ENCODE measurements at places on chromosomes 4 and X.

DNA sequence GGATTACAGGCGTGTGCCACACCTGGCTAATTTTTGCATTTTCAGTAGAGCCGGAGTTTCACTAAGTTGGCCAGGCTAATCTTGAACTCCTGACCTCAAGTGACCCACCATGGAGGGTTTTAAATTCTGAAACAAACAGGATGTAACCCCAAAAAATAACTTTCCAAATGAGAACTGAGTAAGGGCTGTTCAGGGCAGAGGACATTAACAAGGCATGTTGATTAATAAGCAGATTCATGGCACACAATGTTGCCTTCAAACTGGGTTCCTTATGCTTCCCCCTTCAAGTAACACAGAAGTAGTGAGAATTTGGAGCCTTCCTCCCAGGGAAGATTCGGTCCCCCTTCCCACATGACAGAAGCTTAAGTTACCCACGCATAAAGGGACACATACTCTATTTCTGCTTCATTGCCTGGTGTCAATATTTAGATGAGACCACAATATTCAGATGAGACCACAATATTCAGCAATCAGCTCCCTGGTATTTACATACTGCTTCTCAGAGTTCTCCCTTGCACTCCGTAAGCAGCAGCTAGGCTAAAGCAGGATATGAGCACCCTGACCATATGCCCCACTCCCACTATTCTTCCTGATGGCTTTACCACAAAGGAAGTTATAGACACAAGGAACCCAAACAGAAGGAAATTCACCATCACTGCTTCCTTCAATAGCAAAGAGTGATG is 21.4 kb downstream of the GRSF1 start:
- no peak for DNase-seq

GRCh38 chr4:91233164-91233563 is 1070.6 kb upstream of the GRID2 start:
- no peak for DNase-seq

GRCh38 chr4:175062183-175062592 is 144.0 kb downstream of the ADAM29 start:
- no peak for DNase-seq

DNA sequence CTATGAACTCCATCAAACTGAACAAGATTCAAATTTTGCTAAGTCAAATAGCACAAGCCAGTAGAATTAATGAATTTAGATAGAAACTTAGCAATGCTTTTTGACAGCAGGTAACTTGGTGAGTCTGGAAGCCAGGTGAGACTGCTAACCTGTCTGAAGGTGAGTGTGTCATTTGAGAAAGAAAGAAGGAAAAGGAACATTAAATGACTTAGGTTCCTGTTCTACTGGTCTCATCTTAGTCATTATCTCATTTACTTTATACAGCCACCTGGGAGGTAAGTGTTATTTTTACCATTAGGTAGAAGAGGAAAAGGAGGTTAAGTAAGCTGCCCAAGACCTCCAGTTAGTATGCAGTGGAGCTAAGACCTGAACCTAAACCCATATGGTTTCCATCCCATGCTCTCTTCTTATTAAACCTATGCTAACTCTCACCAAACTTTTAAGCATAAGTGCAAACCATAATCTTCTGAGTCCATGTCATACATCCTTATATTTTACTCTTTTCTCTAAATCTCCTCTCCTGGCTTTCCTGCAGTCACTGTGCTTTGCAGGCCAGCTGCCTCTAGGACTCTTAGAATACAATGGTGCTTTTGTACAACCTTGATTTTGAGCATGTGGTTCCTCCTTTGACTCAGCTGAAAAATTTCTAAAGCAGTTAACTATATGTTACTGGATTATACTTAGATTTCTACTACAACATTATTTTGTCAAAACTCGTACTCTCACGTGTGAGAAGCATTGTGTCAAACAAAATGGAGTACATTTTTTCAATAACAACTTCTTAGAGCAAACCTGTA is 68.5 kb downstream of the ATP10D start:
- no peak for DNase-seq

- DNase-seq: no peak
These were observed 105.4 kb downstream of the MSN start for GRCh38 chrX:65772842-65773241.

GRCh38 chrX:118565853-118566252 is 70.2 kb downstream of the DOCK11 start:
- no peak for DNase-seq

DNA sequence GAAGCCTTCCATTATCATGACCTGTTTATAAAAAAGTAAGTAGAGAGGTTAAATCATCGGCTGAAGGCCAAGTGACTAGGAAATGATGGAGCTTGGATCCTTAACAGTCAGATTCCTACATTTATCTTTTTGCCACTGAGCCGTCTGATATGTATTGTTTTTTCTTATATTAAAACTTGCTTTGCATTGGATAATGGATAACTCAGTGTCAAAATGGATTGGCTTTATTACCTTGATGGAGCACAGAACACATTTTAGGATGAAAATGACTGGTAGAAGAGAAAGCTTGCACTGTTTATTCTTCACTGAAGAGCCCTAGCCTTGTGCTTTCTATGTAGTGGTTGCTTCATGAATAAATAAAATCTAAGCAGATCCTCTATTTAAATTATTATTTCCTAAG is 54.2 kb upstream of the TSPAN5 start:
- DNase-seq: no peak

DNA sequence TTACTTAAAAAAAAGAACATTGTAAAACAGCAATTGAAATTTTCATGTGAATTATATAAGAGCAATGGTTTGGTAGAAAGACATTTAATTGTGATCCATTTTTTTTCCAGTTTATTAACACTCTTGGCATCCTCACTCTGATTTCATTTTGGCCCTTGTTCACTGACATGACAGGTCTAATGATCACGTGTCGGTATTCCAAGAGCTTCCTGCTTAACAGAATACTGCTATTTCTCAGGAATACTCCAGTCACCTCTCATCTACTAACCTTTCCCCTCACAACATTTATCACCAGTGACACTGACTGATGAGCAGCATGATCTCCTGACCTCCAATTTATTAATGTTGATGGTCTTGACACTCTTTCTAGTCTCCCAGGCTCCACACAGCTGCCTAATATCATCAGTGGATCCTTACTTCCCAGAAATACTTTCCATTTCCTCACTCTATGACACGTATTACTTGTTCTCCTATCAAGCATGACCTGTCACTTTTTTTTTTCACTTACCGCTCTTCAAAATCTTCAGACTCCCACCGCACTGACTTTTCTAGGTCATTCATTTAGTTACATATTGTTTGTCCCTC is 847.8 kb upstream of the SLIT2 start:
- no peak for DNase-seq

DNA sequence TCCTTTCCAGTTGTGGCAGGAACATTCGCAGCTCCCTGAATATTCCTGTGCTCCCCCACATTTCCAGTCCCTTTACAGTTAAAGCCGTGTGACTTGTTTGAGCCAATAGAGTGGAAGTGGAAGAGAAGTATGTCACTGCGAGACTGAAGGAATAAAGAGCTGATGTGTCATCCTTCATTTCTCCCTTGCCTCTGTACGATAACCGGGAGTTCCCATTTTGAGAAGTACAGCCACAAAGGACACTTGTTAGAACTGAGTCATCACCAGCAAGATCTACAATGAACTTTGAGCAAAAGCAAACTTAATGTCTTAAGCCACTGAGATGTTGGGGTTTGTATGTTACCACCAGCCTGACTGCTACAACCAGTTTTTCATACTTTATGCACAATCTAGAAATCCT is 92.3 kb downstream of the SPRY1 start:
- no peak for DNase-seq

GRCh38 chrX:137166591-137166990 is 132.8 kb upstream of the GPR101 start:
- DNase-seq: peak; percentile 37

DNA sequence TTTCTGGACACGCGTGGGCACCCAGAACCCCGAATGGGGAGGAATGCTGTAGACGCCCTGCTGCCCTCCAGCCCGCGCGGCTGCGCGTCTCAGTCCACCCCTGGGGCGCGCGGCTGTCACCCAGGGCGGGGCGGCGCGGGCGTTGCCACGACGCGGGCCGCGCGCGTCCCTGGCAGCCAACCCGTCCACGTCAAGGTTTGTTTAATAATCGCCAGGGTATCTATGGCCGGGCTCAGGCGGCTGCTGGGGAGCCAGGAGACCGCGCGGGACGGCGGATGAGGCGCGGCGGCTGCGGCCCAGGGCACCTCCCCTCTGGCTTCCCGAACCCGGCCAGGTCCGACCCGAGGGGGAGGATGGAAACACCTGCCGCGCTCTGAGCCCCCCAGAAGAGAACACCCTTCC is at the start of gene SPATA18:
SPATA18 (plus strand) TSS at position 92 of the 402 bp plus-strand sequence. CDS start 401 bp downstream, outside the sequence.
- DNase-seq: no peak

- no peak for DNase-seq
These were observed 85.3 kb upstream of the STX18 start for GRCh38 chr4:4627111-4627510.

- DNase-seq: no peak
These were observed 210.1 kb upstream of the CXCL13 start for GRCh38 chr4:77395481-77395880.

DNA sequence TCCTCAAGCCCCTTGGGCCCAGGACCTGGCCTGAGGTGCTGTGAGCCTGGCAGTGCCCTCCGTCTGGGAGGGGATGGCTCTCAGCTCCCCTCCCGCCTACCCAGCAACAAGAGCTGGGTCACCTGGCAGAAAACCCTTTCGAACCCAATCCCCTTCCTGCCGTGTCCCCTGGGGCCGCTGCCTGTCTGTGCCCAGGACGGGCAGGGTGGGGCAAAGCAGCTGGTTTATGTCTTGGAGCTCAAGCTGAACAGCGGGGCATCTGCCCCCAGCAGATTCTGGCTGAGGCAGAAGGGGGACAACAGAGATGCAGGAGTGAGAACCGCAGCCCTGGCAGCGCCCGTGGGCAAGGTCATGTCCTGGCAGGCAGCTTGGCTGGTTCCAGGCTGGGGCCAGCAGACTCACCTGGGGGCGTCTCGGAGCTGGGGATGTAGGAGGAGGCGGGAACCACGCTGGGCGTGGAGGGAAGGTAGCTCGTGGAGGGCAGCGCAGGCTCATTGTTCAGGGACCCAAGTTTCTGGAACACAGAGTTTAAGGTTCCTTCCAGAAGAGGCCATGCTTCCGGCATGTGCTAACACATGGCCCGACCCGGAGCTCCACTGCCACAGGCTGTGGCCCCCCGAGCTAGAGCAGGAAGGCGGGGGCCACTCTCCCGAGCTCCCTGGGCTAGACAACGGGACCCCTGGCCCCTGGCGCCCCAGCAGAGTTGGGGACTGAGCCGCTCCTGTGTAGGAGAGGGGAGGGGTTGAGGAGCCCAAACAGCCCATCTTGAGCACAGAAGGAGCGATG is 24.2 kb downstream of the NELFA start:
- DNase-seq: peak; percentile 23

DNA sequence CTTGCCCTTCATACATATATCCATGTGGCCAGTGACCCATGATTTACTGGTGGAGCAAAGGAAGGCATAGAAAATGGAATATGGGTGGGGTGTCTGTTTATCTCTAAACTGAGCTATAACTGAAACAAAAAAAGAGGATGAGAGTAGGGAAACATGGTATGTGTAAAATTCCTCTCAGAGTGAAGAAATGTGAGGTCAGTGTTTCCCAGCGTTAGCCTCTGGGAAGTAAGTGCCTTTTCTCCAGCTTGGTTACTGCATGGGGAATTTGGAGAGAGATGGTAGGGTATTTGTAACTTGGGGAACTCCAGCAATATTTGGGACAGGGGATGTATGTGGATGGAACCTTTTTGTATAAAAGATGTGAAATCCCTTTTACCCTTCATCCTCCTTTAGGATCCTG is 89.4 kb downstream of the AFF1 start:
- no peak for DNase-seq

DNA sequence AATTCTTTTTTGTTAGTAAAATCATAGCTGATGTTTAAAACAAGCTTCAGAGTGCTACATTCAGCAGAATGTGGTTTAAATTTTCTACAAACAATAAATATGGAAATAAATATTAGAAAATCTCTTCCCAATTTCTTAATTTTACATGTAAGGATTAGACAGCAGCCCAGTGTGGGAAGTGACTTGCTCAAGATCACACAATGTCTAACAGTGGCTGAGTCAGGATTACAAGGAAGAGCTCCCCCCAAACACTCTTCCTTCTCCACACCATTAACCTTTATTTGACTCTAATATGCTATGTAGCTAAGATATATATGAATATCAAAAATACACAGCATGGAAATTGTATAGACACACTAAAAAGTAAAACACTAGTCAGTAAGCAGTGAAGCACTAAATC is 59.5 kb downstream of the SLC10A7 start:
- DNase-seq: no peak

GRCh38 chrX:153885208-153885787 is 675 bp downstream of the L1CAM start:
- DNase-seq: no peak

DNA sequence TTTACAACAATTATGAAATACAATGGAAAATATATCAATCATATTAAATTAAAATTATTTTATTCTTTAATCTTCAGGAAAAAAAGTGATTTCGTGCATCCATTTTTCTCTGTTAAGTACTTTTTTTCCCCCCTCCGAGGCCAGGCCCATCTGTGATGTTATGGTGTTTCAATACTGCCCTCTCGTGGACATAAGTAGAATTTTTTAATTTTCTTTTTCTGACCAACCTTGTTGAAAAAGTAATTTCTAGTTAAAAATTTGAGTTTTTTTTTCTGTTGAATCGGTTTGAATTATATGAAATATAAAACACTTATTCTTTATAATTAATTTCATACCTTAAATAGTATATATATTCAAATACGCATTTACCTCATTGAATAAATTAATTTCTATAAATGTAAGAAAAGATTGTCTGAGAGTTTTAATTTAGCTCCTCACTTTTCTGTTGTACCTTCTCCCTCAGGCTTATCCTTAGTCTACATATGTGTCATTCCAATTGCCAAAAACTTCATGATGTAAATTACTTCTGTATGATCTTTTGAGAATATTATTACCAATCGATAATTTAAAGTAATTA is 175.8 kb upstream of the TECRL start:
- DNase-seq: no peak

DNA sequence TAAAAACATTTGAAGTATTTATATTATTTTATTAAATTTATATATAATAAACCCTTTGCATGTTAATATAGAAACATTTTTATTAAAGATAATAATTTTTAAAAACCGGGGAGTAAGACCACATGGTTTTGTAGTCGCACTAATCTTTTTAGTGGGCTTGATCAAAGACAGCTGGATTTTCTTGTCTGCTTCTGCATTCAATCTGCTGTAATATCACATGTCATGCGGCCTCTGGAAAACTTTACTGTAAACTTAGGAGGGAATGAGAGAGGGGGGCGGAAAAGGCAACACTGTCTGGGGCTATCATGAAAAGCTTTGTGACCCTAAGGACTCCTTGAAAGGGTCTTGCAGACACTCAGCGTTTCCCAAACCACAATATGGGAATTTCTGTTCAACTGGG is 62.8 kb upstream of the NLGN4X start:
- no peak for DNase-seq
